Renal pelvis (tissue), 12 donors: ENCODE measurements at places on chromosomes 6 and 20. TPM values are rescaled to one million over a fixed set of nuclear protein-coding genes. Genes with fewer than 3 reads are reported as not detected.

GRCh38 chr6:116500969-116501433 is 10.4 kb upstream of the CALHM5 start:
- DNase-seq, result no peak

DNA sequence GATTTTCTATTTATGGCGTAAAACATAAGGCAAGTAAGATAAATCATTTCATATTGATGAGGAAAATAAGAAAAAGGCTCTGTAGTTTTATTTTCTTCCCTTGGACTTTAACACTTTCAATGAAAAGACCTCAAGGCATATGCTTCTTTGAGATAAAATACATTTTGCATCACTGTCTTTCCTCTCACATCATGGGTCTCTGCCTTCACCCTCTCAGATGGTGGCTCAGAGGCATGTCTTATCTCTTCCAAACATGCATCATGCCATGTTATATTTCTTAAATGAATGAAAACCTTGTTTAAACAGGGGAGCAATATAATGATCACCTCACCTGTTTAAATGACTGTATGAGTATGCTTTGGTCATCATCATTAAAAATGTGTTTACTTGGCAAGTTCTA is 59.3 kb downstream of the PRL start:
- DNase-seq, result no peak

DNA sequence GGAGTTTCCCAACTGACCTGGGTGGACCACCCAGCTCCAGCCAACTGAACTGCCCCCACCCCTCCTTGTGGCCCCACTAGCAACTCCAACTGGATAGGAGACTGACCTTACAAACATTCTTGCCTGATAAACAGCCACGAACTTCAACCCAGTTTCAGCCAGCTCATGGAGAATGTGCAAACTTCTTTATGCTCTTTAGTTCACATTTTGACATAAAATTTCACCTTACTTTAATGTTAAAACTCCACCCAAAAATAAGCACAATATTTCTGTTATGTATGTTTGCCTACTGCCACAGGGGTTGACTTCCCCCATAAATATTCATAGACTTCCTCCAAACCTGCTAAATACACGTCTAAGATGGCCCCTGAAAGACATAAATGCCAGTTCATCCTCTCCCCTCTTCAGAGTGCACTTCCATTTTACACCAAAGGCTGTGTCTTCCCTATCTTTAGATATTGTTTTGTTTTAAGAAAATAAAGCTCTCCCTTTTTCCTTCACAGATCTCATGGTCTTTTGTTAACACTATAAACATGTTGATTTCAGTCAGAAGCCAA is 643.7 kb downstream of the EPM2A start:
- no peak for DNase-seq

DNA sequence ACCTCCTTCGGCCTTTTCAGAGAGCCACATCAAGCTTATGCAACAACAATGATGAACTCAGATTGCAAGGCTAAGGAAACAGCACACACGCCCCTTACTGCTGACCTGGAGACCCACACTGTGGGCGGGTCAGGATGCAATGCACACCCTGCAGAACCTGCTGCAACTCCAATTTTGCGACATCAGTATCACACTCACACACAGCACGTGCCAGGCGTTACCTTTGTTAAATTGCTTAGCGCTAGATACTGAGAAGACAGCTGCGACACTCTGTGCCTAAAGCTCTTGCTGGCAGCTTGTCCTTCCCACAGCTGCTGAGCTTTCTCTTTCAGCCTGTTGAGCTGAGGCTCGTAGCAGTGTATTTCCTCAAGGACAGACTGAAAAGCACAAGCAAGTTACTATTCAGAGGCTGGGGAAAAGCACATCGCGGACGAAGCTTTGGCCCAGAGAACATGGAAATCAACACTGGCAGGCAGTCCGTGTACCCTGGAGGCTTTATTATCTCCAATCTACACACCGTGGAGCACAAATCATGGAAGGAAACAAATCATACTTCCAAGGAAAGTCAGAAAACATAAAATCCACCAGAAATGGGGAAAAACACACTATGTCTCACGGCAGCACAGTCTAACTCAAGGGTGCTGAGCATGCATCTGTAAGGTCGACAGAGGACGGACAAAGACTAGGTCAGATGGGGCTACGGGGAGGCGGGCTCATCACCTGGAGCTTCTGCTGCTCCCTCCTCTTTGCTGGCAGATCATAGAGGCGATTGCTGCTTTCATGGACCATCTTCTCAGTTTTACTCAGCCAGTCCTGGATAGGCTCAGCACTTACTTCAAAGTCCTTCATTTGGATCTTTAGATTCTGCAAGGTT is 268.2 kb downstream of the SYNE1 start:
- DNase-seq, result no peak

HLA-DQB2 gene
- 2.0 TPM for polyA plus RNA-seq

OR2J3 gene
- not detected for polyA plus RNA-seq

C2 gene
- polyA plus RNA-seq, result 4.8 TPM

NEURL2 gene
- polyA plus RNA-seq, result 10.1 TPM
